ENCODE measurements at places on chromosomes 13 and 19. TPM values are rescaled to one million over a fixed set of nuclear protein-coding genes. Genes with fewer than 3 reads are reported as not detected.

Gene FXYD3
- 8.3 TPM for total RNA-seq

Gene PLPPR3
- 162 TPM for total RNA-seq

Gene FXYD7
- 0.69 TPM for total RNA-seq

Gene RAX2
- not detected for total RNA-seq

DNA sequence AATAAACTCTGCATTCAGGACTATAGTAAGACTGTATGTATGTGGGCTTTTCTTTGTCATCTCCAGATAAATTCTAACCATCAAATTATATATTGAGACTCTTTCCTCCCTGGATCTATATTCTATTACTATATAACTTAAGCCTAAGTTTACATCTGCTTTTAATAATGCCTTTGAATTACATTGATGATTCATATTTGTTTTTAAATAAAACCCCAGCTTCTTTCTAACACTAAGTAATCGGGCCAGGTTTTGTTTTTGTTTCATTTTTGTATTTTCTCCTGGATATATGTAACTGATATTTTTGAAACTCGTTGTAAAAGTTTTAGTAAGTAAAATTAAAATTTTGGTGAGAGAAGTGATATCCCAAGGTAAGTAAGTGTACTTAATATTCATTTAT, 1599.1 kb downstream of the PCDH9 start:
- no peak for DNase-seq

DNA sequence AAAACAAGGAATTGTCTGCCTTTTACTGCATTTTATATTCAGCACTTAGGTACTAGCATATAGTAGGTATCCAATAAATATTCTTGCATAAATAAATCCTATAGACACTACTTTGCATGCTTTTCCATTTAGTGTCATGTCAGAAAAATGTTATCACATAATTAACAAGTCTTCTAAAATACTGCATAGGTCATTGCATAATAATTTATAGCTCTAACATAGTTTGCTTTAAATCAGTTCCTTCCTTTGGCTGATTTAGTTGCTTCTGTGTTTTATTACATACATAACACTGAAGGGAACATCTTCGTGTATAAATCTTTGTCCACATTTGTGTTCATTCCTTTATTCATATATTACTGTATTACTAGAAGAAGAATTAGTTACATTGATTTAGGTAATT, 36.2 kb downstream of the WASF3 start:
- no peak for DNase-seq

DNA sequence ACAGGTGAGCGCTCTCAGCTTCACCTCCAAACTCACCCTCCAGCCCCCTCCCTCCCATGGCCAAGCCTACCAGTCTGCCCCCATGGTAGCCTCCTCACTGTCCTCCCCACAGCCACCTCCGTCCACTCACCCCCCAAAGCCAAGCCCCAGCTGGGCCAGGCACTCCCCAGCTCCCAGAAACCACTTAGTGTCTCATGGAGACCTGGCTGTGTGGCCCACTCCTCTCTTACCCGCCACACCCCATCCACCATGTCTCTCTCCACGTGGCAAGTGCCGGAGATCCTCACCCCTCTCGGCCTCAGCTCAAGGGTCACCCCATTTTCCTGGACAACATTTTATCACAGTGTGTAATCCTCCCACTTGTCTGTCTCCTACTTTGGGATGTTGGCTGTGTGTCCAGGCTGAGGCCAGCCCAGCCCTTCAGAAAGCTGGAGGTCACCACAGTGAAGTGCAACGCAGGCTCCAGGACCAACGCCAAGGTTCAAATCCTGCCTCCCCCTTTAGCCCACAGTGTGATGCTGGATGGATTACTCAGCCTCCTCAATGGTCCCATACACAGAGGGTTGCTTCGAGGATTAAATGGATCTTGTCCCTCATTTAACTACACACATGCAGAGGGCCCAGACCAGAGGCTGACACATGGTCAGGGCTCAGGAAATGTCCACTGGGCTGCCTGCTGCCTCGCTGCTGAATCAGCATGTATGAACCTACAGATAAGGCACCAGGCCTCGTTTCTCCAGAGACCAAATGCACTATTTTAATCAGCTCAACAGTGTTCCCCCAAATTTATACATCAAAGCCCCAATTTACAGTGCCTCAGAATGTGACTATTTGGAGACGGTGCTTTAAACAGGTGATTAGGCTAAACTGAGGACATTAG, 71.3 kb downstream of the CEBPG start:
- DNase-seq: no peak

- no peak for DNase-seq
Observed at GRCh38 chr13:77437267-77437666, 98.2 kb upstream of the SCEL start.

GRCh38 chr13:107222597-107222996, 654.7 kb upstream of the ARGLU1 start:
- DNase-seq: no peak

- DNase-seq: no peak
Observed at GRCh38 chr19:19659646-19660245, 3.7 kb downstream of the ATP13A1 start.
